ENCODE measurements at places on chromosomes 13 and 19.

DNA sequence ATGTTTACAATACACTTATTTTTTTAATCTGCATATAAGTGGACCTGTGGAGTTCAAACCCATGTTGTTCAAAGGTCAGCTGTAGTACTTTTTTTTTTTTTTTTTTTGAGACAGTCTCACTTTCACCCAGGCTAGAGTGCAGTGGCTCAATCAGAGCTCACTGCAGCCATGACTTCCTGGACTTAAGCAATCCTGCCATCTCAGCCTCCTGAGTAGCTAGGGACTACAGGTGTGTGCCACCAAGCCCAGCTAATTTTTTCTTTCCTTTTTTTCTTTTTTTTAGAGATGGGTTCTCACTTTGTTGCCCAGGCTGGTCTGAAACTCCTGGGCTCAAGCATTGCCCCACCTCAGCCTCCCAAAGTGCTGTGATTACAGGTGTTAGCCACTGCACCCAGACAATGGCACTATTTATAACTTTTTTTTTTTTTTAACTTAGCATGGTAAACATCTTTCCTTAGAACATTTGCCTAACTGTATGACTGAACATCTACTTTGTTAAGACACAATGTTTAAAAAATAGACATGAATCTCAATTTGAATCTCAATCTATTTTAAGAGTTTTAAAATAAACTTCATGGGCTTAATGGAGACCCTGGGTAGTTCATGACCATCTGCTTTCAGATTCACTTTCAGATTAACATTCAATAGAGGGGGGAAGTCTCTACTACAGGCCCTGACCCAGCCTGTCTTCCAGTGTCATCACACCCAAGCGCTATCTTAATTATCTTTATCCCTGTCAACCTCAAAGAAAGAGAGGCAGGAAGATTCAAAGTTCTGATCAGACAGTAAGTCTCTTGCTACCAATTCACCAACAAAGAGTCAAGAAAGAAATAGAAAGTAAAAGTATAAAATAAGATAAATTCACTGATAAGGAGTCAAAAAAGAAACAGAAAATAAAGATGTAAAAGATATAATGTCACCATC lies 97.7 kb upstream of the DOCK9 start:
- DNase-seq: no peak

- DNase-seq: no peak
These were observed 12.5 kb upstream of the ACTN4 start for GRCh38 chr19:38634757-38635482.

DNA sequence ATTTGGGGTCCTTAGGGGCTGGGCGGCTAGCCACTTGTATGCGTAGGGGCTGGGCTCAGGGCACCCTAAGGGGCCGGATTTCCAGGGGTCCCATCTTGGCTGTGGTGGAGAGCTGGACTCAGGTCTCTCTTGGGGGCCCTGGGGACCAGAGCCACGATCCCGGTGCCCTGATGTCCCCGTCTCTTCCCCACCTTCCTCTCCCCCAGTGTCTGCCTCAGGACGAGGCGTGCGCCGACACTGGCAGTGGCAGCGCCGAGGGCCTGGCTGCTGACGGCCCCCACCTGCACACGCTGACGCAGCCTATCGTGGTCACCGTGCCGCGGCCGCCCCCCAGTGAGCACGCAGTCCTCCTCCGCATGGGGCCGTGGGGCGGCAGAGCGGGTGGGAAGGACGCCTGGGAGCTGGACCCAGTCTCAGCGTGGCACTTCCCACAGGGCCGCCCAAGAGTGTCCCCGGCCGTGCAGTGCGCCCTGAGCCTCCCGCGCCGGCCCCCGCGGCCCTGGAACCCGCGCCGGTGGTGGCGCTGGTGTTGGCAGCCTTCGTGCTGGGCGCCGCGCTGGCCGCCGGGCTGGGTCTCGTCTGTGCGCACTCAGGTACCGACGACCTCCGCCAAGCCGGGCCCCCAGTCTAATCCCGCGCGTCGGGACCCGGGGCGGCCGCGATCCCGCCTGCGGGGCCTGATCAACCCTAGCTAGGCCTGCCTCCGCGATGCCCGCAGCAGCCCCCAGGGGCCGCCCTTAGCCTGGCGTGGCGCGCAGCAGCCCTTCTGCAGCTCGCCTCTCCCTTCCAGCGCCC lies 2.7 kb upstream of the SNAPC2 start:
- no peak for DNase-seq

DNA sequence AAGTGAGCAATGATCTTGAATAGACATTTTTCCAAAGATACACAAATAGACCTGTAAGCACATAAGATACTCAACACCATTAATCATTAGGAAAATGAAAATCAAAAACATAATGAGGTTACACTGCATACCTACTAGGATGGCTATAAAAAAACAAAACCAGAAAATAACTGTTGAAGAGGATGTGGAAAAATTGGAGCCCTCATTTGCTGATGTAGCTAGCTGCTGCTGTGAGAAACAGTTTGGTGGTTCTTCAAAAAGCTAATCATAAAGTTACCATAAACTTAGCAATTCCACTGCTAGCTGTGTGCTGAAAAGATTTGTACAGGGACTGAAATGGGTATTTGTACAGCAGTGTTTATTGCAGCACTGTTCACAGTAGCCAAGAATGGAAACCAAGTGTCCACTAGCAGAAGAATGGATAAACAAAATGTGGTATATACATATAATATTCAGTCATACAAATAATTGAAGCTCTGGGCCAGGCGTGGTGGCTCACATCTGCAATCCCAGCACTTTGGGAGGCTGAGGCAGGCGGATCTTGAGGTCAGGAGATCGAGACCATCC lies 46.2 kb downstream of the PDS5B start:
- DNase-seq: no peak

- DNase-seq: peak; percentile 90
These were observed 31.2 kb upstream of the KL start for GRCh38 chr13:32984857-32985626.

DNA sequence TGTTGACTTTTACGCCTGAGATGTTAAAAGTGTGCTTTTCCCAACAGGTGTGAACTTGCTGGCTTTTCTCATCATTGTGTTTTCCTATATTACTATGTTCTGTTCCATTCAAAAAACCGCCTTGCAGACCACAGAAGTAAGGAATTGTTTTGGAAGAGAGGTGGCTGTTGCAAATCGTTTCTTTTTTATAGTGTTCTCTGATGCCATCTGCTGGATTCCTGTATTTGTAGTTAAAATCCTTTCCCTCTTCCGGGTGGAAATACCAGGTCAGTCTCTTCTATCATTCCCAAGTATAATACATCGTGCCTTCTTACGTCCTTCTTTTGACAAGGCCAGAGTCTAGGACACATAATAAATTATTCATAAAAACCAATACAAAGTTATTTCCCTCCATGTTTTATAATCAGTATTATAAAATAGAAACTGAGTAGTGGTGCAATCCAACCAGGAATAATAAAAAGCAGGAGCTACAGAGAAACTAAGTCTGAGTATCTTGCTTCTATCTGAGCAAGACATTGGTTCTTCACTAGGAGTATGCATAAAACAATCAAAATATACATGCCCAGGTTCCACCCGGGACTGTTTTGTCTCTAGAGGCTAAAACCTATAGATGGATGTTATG lies 57.9 kb downstream of the RXFP2 start:
- no peak for DNase-seq

- no peak for DNase-seq
These were observed 15.4 kb downstream of the CEBPG start for GRCh38 chr19:33388725-33389420.

- peak; percentile 93 for DNase-seq
These were observed 16.4 kb downstream of the ZNF574 start for GRCh38 chr19:42092350-42092749.
